ENCODE measurements at places on chromosomes 11 and 22.

DNA sequence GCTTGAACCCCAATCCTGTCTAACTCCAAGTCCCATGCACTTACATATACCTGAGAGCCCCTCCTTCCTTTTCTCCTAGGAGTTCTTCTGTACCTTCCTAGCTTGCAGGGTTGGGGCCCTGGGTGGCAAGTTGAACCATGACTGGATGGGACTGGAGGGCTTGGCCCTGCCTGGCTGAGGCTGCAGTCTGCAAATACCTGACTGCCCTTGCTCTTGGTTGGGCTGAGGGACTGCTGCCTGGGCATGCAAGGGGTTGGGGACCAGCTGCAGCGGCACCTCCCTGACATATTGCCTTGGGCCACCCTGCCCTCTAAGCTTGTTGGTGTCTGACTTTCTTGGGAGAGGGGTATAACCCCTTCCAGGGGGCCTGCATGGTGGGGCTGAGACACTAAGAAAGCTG is 9.8 kb upstream of the SLC39A13 start:
- no peak for DNase-seq

- DNase-seq, result peak; percentile 29
Measured at GRCh38 chr22:39223091-39223710, 21.6 kb downstream of the PDGFB start.

DNA sequence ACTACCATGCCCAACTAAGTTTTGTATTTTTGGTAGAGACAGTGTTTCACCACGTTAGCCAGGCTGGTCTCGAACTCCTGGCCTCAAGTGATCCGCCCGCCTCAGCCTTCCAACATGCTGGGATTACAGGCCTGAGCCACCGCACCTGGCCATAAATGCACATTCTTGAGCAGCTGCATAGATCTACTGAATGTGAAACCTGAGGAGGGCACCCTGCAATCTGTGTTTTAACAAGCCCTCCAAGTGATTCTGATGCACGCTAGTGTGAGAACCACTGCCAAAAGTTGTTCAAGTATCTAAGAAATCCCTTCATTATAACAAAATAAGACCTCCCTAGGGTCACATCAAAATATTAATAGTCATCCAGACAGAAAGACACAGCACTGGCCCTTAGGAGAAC is 89.3 kb downstream of the RDX start:
- DNase-seq, result no peak

- DNase-seq, result no peak
Measured at GRCh38 chr11:44057340-44057739, 8.7 kb upstream of the ACCS start.

- DNase-seq, result no peak
Measured at GRCh38 chr22:40410731-40411505, 40.5 kb downstream of the SGSM3 start.

DNA sequence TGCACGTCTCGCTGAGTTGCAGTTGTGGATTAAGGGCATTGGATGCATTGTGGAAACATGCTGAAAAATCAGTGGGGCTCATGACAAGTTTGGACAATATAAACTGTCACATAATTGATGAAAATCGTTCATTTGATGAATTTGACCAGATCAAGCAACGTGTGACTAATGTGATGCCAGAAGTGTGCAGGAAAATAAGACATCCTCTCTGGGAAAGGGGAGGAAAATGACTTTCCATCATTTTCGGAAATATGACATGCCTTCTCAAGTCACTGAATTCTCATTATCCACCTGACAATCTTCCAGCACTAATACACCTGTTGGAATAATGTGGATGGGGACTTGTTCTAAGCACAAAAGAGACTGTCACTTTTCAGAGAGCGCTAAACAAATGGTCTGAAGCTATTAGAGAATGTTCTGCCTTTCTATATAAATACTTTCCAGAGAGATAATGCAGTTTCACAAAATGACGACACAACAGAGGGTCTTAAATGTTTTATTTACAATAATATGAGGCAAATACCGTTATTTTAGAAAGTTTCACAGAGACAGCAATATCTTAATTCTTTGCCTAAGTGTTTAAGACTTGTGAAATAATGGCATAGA is 1741.9 kb upstream of the RAG2 start:
- DNase-seq, result no peak

- no peak for DNase-seq
Measured at GRCh38 chr11:8097062-8097461, 16.1 kb downstream of the TUB start.

DNA sequence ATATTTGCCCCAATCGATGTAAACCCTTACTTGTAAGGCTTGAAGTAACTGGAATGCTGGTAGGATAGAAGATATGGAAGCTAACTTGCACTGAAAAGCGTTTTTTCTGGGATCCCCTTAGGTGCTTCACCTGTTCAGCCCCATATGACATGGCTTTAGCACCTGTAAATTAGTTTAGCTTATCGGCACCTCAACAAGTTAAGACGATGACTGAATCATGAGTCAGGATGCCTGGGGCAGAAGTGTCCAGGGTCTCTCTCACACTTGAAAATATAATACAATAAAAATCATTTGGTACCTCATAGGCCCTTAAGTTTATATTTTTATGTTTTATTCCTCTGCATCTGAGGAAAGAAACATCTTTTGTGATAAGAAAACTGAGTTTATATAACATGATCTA is 409.2 kb upstream of the LRRC4C start:
- no peak for DNase-seq

DNA sequence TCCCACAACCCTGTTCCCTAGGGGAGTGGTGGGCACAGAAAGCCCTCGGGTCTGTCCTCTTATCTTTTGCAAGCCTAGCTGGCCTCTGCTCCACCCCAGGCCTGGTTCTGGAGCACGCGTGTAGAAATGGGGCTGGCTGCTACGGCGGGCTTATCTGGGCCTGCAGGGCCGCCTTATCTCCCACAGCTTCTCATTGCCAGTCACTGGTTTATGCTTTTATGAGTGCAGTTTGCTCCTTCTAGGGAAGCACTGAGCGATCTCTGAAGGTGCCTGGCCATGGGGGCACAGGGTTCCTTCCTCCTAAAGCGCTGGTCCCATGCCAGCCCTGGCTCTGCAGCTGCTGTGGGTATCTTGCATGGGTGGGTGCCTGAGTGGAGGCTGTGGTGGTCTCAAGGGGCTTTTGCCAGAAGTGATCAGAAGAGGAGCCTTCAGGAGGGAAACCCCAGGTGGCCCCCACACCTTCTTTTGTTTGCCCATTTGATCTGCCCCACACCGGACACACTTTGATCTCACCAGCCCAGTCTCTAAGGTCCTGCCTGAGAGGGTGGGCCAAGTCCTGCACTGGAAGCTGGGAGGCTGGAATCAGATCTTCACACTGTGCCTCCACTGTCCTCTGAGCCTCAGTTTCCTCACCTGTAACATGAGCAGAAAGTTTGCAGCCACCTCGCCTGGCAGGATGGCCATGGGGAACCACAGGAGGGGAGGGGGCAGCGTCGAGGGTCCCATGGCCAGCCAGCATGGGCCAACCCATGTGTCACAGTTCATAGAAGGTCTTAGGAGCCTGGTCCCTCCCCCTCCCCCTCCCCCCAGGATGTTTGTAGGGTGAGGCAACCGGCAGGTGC is 86.6 kb upstream of the FGF3 start:
- no peak for DNase-seq

DNA sequence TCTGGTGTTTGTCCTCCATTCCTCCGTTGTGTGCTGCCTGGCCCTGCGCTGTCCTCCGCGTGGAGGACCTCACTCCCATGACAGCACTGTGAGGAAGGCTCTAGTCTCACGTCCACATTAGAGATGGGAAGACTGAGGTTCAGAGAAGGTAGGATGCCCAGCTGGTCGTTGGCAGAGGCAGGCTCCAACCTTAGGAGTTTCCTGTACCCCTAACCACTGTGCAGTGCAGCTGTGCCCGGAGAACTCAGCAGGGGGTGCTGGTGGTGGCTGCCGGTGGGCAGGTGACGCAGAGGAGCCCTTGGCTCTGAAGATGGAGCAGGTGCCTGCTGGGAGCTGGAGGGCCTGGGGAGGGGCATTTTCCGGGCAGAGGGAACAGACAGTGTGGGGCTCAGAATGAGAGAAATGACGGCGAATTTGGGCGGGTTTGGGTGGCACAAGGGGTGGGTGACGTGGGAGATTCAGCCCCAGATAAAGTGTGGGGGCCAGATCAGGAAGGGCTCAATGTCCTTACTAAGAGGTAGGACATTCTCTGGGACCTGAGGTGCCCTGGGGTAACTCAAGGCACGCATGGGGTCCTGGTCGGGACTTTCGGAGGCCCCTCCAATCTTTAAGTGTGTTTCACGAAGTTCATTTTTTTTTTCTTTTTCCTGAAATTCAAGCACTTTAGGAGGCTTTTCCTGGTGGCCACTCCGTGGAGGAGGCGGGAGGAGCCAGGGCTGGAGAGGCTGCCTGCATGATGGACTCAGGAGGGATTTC is 535.0 kb downstream of the TBC1D22A start:
- DNase-seq, result no peak

DNA sequence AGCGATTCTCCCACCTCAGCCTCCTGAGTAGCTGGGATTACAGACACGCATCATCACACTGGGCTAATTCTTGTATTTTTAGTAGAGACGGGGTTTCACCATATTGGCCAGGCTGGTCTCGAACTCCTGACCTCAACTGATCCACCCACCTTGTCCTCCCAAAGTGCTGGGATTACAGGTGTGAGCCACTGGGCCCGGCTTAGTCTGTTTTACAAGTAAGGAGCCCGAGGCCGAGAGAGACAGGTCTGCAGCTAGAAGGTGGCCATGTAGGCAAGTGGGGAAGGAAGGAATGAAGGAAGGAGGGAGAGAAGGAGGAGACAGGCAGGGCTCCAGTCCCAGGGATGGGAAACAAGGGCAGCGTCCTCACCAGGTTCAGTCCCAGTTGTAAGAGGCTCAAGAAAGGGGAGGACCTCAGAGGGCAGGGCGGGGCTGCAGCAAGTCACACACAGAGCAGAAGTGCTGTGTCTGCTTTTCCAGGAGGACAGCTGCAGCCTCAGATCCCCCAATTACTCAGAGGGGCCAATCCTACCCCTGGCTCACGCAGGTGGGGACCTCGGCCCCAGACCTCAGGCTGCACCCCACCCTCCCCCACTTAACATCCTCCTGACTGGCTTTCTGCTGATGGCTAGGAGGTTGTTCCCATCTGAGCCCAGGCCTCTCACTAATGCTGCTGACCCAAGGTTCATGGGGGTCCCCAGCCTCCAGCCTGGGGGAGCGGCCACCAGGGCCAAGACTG is 53.8 kb upstream of the PRR5 start:
- DNase-seq, result no peak

DNA sequence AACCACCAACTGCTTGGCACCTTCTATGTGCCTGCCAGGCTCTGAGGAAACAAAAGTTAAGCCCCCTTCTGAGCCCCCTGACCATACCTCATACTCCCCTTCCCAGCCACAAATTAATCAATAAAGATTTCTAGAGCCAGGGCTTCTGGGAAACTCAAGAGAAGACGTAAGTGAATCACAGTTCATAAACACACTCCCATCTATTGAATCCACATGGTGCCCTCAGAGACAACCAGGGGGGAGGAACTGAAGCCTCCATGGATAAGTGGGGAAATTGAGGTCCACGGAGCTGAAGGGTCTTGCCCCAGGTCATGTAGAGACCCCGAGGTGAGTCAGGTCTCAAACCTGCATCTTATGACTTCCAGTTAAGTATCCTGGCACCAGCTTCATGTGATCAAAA is 150.6 kb downstream of the MN1 start:
- DNase-seq, result no peak

- no peak for DNase-seq
Measured at GRCh38 chr11:33721426-33721825, 14.8 kb downstream of the CD59 start.

DNA sequence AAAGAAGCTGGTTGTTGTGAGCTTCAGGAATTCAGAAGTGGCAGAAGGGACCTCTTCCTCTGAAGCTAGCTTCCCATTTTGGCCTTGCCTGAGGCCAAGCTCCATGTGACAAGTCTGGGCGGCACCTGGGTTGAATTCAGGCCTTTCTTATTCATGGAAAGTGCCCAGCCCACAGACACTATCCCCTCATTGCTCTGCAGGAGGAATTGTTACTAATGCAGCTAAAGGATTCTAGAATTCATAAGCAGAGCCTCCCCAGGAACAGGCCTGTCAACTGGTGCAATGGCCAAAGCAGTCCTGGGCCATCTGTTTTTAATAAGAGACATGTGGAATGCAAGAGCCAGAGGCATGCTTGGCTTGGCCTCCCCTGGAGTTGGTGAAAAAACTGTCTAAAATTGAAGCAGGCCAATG is 71.4 kb downstream of the SLC1A2 start:
- DNase-seq, result peak; percentile 87

Measured in AG09309 (cell line).